M059J (cell line): ENCODE measurements at places on chromosomes 2 and 18. TPM values are rescaled to one million over a fixed set of nuclear protein-coding genes. Genes with fewer than 3 reads are reported as not detected.

- no peak for DNase-seq
These were observed 116.3 kb upstream of the SCN7A start for GRCh38 chr2:166610180-166610912.

GRCh38 chr18:49431165-49431962 lies 29.1 kb downstream of the DYM start:
- DNase-seq: peak; percentile 81

- no peak for DNase-seq
These were observed 23.5 kb downstream of the CCT7 start for GRCh38 chr2:73257425-73258125.

WDR35 gene
- 4.0 and 4.7 TPM in 2 replicates for total RNA-seq

DNA sequence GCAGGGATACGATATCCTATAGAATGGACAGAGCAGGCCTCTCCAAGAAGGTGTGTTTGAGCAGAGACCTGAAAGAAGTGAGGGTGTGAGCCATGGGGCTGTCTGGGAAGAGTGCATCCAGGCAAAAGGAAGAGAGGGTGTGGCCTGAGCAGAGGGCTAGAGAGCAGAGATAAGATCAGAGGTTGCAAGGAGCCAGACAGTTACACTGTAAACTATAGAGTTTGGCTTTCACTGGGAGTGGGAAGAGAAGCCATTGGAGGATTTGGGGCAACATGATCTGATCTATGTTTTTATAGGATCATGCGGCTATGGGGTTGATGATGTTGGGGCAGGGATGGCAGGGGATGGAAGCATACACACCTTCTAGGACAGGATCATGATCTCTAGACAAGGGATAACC lies 124.1 kb upstream of the MAP3K20 start:
- DNase-seq: peak; percentile 30

- DNase-seq: no peak
These were observed 1.1 kb upstream of the MAB21L4 start for GRCh38 chr2:240896871-240897692.

- no peak for DNase-seq
These were observed 85.4 kb upstream of the ALPP start for GRCh38 chr2:232293191-232293590.

DNA sequence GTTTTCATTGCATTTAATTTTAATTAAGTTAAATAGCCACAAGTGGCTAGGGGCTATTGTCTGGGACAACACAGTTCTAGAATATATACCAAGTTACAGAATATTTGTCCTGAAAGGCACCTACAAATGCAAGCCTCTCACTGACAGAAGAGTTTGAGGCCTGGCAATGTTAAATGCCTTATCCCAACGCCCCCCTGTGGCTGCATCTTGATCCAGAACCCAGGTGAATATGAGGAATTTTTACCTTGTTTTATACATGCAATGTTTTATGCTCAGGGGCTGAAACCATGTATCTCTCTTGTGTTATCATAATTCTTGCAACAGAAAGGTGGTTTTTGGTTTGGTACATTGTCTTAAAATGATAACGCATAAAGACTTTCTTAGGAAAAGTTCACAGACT lies 71.8 kb upstream of the SEC11C start:
- peak; percentile 54 for DNase-seq

DNA sequence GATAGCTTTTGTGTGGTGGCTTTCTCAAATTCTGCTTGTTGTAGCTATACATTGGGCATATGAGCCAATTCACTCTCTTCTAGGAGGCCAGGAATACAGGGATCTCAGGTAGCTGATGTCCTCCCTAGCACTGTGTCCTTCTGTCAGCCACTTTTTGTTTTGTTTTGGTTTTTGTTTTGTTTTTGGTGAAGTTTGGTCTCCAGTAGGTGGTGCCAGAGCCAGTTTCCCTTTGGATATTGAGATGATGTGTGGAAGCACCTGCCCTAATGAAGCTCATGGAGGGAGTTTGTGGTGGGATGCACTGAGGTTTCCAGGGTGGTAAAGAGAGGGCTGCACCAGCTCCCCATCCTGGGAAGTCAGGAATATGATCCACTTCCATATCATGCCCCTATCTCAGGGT lies 100.5 kb upstream of the VWC2L start:
- peak; percentile 5 for DNase-seq

- no peak for DNase-seq
These were observed 43.1 kb downstream of the HS6ST1 start for GRCh38 chr2:128275498-128276045.

GRCh38 chr2:21228041-21228895 lies 104.5 kb downstream of the TDRD15 start:
- no peak for DNase-seq

TMEM247 gene
- total RNA-seq: not detected in 2 replicates

- peak; percentile 2 for DNase-seq
These were observed 44.7 kb upstream of the KIDINS220 start for GRCh38 chr2:8882094-8882493.

- DNase-seq: no peak
These were observed 87.2 kb downstream of the UXS1 start for GRCh38 chr2:106106622-106107508.

LBX2 gene
- 0.10 and 1.6 TPM in 2 replicates for total RNA-seq

LRATD1 gene
- total RNA-seq: 0.57 and 0.79 TPM in 2 replicates

GRCh38 chr18:58526425-58527284 lies 102.2 kb downstream of the ALPK2 start:
- no peak for DNase-seq

DNA sequence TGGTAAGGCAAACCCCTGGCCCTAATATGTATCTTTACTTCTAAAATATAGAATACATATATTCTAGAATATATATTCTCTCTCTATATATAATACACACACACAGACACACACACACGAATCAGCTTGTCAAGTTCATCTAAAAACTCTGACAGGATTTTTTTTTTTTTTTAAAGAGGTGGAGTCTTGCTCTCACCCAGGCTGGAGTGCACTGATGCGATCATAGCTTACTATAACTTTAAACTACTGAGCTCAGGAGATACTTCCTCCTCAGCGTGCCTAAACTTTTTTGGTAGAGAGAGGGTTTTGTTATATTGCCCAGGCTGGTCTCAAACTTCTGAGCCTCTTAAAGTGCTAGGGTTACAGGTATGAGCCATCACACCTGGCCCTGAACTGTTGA lies 45.2 kb downstream of the DOK1 start:
- DNase-seq: no peak

ANKRD30B gene
- 0.57 and 3.4 TPM in 2 replicates for total RNA-seq

- peak; percentile 97 for DNase-seq
These were observed 22.6 kb downstream of the FER1L5 start for GRCh38 chr2:96665083-96665569.

C2orf81 gene
- 0.57 and 1.6 TPM in 2 replicates for total RNA-seq

- no peak for DNase-seq
These were observed 60.6 kb downstream of the ZNF385B start for GRCh38 chr2:179800776-179801175.

- DNase-seq: no peak
These were observed 124.0 kb upstream of the APCDD1 start for GRCh38 chr18:10330428-10330827.

HK2 gene
- 14.2 and 23.1 TPM in 2 replicates for total RNA-seq

- no peak for DNase-seq
These were observed 281.1 kb upstream of the RAB12 start for GRCh38 chr18:8328126-8328525.

GRCh38 chr2:166614503-166614902 lies 120.5 kb upstream of the SCN7A start:
- no peak for DNase-seq

DNA sequence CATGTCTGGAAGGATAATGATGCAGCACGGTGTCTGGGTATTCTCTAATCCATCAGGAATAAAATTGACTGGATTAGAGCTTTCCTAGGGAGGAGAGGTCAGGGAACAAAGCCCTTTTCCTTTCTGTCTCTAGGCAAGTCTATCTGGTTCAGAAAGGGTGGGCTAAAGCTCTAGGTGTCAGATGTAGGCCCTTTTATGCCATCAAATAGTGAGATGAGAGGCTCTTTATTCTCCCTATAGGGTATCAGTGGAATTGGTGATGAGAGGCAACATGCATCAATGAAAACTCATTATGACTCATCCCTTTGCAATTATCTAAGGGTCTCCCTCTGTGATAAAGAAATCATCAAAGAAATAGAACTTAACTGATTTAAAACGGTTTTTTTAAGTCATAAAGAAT lies 328.0 kb upstream of the CRIM1 start:
- no peak for DNase-seq

DNA sequence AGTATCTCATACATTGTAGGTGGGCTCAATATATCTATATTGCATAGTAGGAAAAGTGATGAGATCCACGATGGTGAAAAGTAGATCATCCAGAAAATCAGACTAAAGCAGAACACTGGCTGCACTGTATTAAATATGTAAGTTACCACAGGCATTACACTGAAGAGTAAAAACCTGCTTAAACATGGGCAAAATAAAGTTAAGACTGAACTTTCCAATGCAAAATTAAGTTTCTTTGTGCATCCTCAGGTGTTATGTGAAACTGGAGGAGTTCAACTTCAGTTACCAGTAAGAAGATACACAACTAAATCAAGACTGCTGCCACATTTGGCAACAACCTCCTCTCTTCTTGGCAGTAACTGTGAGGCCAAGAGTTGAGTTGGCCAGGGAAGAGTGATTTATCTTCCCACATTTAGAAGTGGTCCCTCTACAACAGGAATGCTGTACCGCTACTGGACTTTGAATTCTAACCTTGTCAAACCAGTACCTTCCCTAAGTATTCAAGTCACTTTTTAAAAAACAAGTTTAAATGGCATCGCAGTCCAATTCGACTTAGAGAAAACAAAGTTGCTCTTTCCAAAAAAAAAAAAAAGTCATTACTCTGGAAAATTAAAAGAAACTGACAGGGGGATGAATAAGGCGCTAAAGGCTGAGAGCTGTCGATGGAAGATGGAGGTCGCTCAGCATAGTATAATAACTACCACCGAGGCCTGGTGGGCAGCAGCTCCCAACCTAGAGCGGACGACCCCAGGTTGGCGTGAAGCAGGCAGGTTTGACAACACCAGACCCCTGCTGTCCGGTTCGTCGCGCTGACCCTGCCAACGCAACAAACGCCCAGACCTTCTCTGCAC lies 1.1 kb downstream of the MAP4K3 start:
- peak; percentile 67 for DNase-seq

DNA sequence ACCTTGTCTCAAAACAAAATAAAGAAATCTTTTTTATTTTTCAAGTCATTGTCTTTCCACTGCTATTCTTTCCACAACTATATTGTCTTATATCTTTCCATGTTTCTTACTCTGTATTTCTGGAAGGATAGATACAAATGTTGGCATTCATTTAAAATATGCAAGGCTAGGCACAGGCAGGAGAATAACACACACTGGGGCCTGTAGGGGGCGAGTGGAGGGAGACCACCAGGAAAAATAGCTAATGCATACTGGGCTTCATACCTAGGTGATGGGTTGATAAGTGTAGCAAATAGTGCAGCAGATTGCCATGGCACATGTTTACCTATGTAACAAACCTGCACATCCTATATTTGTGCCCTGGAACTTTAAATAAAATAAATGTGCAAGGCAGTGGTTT lies 9.6 kb downstream of the MRPL30 start:
- no peak for DNase-seq

DNA sequence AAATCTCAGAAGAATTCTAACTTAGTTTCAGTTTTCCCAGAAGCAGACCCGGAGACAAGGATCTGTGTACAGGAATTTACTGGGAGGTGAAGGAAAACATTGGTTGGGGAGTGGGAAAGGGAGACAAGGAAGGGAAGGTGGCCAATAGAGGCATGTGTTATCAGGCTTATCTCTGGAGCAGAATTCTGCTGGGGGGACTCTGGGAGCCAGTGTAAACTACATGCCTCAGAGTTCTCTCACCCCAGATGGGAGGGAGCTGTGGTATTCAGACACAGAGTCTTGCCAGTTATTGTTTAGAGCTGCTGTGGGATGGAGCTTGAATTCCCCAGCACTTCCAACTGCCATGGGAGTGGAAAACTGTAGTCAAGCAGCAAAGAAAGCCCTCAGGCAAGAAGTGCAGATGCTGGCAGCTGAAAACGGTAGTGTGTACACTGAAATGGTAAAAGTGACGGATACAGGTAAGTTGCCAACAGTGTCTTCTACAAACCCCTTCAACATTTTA lies 19.0 kb downstream of the DNPEP start:
- peak; percentile 95 for DNase-seq

EMILIN2 gene
- total RNA-seq: 1.2 and 2.8 TPM in 2 replicates

DNA sequence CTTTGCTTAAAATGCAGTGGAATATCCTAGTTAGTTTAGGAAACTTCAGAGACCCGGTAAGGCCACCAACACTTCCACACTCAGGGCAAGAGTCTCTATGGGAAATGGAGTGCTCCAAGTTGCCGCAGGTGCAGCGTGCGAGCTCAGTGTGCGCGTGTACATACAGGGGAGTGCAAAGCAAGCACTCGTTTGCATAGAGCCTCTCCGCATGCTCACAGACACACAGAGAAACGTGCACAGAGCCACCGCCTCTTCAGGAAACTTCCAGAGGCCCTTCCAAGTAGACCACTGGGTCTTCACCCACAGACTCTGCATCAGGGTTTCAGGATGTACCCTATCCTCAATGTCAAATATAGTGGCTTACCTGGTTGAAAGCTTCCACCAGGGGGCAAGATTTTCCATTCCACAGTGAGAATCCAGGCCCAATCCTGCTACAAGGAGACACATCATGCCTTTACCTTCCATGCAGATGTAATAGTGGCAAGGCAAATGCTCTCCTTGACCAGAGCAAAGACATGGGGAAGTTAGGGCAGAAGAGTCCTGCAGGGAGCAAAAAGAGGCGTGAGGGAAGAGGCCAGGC lies 513.0 kb upstream of the MYT1L start:
- DNase-seq: no peak

EIF2AK2 gene
- total RNA-seq: 63.7 and 90.2 TPM in 2 replicates

- peak; percentile 17 for DNase-seq
These were observed 285.5 kb upstream of the NETO1 start for GRCh38 chr18:73153271-73153670.

HOXD13 gene
- 2.1 and 3.6 TPM in 2 replicates for total RNA-seq

DNA sequence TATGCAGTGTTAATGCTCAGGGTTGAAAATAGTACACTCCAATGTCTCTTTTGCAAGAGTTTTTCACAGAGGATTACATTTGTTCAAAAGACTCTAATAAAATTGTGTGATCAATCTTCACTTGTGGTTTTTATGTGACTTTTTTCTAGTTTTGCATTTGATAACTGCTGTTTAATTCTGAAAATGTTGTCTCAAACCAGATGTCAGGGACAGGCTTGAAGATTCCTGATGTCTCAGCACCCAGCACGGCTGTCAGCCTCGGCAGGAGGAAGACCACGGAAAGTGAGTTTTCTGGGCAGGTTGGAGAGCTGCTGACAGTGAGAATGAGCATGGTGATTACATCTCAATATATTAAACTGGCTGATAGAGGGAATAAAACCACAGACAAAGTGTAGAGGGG lies 9.1 kb downstream of the SOX11 start:
- DNase-seq: no peak

TMBIM1 gene
- total RNA-seq: 89.2 and 132 TPM in 2 replicates

- DNase-seq: peak; percentile 20
These were observed 25.7 kb upstream of the PLA2R1 start for GRCh38 chr2:160087854-160088745.

SELENOI gene
- total RNA-seq: 11.6 and 19.8 TPM in 2 replicates

ARHGAP15 gene
- not detected in 2 replicates for total RNA-seq

DNA sequence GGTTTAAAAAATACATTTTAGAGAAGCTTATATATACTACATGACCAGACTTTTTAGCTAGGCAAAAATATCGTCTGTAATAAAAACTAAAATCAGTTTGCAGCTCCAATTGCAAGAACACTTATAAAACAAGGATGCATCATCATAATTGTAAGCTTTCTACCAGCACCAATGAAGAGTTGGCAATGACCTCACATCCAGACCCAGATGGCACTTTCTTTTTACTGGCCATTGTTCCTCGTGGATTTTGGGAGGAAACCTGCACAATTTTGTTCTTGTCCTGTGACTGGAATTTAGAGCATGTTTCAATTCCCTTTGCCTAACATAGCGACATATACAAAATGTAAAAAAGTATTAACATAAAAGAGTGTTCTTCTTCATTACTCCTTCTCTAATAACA lies 174.3 kb downstream of the ZNF521 start:
- no peak for DNase-seq

- DNase-seq: peak; percentile 98
These were observed 64.1 kb upstream of the ACVR1C start for GRCh38 chr2:157692768-157693167.
